ENCODE measurements at places on chromosomes 3 and 15.
A peak's percentile ranks its signal among the peaks of the same experiment; 100 is the strongest.

DNA sequence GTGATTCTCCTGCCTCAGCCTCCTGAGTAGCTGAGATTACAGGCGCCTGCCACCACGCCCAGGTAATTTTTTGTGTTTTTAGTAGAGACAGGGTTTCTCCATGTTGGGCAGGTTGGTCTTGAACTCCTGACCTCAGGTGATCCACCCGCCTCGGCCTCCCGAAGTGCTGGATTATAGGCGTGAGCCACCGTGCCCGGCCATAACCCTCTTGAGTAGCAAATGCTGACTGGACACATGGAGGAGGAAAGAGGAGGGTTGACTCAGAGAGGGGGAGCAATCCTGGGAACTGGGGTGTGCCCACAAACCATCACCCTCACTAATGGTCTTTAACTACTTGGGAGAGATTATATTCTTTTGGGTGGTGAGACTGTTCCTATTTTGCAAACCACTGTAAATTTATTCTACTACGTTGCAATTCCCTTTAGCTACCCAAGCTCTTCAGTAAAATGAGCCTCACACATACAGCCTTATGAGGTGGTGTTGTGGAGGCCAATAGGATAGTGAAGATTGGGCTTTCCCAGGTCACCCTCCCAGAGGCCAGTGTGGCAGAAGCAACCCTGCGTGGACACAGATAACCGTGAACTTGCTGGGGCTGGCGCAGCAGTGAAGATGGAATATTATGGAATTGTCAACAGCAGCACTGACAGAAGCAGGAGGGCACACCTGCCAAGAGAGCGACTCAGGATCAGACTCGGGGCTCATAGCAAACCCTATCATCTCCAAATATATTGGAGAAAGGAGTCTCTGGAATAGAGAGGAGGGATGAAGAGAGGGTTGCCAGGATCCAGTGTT lies 37.4 kb downstream of the TLNRD1 start:
- no peak for DNase-seq

- peak; percentile 1 for DNase-seq
Observed at GRCh38 chr3:17469520-17469919, 272.9 kb downstream of the TBC1D5 start.

GRCh38 chr15:61661791-61662190 lies 398.5 kb downstream of the VPS13C start:
- no peak for DNase-seq

DNA sequence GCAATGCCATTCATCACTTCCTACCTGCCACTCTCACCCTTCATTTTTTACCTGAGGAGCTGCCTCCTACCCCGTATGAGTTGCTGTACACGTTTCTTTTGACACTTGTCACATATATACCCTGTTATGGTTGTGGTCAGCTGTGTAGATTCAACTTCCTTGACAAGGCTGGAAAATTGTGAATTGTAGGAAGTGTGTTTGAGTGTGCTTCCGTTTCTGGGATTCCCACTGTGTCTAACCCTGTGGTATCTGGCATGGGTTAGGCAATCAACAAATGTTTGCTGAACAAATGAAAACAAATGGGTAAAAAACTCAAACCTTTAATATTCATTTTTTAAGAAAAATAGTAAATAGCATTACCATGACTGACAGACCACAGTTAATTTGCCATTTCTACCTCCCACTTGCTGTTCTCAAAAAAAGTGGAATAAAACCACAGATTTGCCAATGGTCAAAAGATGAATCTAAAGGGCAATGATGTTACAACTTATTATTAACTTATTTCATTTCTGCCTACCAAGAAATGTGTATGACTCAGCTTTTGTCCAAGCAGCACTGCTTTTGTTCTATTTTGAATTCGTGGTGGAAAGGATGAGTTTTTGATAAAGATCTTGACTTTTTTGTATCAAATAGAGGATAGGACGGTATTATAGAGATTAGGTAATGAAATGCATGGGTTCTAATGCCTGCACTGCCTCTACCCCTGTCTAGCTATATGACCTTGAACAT lies 404.6 kb downstream of the LPP start:
- DNase-seq = no peak

DNA sequence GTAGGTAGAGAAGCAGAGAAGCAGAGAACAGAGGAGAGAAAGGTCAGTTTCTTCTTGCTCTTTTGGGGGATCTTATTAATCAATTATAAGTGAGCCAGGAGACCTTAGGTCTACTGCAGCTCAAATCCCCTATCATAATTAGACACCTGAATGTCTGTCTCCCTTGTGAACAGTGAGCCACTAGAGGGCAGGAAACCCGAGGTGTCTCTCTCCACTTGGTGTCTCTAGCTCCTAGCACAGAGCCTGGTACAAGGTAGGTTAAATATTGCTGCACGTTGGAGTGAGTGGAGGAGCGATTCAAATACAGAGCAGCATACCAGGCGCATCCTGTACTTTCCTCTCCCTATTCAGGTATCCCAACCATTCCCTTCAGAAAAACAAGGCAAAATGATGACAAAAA lies 2.0 kb upstream of the ST8SIA2 start:
- DNase-seq = no peak

DNA sequence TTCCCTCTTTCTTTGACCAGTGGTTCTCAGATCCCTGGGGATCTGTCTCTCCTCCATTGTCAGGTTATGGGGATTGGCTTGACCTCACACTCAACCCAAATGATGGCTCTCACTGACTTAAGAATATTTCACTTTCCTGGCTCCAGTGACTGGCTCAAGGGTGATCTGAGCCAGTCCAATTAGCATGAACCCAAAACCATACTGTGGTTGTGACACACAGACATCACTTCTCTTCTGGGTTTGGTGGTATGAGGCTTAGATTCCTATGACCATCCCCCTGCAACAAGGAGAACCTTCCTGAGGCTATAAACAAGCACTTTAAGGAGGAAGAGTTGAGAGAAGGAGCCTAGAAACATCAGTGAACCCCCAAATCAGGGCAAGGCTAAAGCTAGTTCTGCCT lies 85.8 kb downstream of the KCNAB1 start:
- no peak for DNase-seq

GRCh38 chr3:129002573-129003569 lies 1.8 kb downstream of the EFCC1 start:
- DNase-seq = no peak

DNA sequence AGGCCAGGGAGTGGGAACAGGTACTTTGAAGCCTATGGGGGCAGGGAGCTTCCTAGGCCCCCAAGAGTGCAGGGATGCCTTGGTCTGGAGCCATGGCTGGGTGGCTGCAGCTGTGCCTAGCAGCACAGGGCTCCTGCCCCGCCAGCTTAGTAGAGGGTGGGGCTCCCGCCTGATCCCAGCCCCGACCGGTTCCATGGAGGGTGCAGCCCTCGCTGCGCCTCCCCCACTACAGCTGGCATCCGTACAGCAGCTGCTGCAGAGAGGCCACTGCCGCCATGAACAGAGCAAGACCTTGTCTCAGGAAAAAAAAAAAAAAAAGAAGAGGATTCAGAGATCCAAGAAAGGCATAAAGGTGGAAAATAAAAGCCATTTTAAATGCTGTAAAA lies 277.2 kb downstream of the UBE2E2 start:
- no peak for DNase-seq

DNA sequence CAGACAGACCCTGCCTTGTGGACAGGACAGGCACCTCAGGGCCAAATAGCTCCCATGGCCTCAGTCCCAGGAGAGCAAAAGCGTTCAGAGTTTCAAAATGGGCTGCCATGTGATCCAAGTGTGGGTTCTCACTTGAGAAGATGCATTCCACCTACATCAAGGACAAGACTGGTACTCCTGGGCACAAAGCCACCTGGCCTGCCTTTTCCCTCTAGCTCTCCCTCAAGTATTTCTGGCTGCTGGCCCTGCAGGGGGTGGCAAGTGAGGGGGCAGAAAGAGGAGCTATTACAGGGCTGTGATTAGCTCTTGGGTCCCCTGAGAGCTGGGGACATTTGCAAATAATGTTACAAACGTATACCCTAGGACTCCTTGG lies 6.5 kb upstream of the COL7A1 start:
- no peak for DNase-seq

- no peak for DNase-seq
Observed at GRCh38 chr3:136516095-136516494, 236.1 kb downstream of the STAG1 start.

DNA sequence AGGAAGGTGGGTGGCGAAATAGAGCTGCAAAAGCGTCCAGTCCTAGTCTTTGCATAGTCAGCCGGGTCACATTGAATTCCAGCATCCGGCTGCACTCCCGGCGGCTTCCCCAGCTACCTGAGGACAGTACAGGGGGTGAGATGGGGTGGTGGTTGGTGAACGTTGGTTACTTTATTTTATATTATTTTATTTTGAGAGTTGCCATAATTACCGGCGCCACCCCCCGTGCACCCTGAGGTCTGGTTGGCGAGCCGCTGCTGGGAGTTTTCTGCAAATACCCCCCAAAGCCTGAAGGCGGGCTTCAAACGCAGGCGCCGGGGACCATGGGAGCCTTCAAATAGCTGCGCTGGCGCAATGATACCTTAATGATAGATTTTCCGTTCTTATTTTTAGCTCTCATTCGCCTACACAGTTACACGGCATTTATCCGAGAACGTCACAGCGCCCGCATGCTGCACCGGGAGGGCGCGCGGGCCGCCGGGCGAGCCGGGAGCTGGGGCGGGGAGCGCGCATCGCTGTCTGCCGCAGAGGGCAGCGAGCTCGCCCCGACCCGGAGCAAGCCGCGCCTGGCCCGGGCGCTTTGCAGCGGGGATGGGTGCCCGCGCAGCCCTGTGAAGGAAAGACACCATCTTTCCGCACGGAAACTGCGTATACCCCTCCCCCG lies 756 bp upstream of the RASGRF1 start:
- DNase-seq = no peak

- DNase-seq = no peak
Observed at GRCh38 chr15:42402455-42403205, 43.3 kb downstream of the CAPN3 start.

DNA sequence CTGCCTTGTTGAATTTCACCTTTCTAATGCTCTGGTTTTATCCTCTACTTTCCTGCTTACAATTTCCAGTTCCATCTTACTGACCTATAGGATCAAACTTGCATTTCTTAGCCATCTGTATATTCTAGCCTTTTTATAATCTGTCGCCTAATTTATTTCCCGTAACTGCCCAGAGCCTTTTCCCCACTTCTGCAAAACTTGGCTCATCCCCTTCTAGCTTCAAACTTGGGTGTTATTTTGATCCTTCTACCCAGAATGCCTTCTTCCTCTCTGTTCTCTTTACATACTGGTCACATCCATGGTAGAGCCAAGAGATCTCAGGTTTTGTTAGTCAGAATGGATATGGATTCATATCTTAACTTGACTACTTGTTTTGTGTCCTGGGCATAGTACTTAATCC lies 2.6 kb downstream of the SACM1L start:
- DNase-seq = no peak

DNA sequence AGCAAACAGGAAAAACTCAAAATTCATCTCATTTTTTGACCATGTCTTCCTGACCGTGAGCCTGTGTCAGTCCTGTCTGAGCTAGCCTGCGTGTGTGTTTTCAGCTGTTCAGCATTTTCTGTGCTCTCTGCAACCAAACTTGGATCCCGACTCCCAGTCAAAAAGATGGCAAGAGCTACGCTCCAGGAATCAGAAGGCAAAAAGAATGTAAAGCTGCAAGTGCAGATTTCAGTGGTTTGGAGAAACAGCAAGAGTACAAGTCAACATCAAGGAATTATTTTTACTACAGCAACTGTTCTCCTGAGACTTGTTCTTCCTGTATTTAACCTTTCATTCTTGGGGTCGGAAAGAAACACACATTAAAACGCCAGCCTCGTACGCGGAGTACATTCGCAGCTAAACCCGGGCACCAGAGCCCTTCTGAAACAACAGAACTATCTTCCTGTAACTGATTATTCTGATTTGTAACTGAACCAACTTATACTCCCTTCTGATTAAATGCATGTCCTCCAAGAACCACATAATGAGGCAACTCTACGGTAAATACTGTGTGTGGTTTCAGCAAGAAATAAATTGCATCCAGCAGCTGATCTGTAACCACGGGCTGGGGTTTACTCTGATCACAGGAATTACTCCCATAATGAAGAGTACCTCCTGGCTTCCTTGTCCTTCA lies 107.4 kb downstream of the LRIG1 start:
- no peak for DNase-seq

DNA sequence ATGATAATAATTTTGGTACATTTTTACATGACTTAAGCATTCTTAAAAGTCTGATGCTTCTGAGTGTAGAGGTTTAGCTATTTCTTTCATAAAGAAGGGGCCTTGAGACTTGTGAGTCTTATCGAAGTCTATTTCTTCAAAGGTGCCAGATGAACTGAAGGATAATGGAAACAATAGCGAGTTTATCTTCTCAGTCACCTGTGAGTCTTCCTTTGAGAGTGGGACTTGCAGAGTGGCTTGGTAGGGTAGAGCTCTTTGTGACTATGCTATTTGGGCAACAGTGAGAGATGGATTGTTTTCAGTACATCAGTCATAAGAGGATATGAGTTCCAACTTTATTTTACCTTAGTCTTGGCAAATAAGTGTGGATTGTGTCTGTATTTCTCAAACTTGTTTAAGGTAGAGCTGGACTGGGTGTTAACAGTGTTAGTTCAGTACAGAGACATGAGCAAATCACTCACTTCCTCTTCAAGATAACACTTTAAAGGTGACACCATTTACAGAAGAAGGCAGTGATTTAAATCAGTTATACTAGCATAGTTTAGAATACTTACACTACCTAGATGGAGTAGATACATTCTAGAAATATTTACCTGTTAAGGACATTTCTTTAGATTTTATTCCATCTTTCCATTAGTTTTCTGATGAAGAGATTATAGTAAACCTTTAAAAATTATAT lies 3.2 kb downstream of the AKAP13 start:
- DNase-seq = no peak

DNA sequence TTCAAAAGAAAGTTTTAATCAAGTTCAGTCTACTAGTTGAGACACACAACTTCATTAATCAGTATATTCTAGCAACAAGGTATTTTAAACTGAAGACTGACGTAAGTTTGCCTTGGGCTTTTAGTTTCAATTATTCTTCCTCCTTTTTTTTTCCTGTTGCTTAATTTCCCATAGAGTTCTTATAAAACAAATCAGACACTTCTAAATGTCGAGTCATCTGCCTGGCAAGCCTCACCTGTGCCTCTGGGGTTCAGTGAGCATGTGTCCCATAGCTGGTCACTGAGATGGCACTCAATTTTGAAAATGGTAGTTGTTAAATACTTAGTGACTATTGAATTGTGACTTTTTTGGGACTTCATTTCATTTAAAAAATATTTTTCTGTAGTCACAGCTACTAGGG lies 27.4 kb downstream of the NKIRAS1 start:
- DNase-seq = no peak

GRCh38 chr3:158167737-158168557 lies 58.1 kb downstream of the RSRC1 start:
- DNase-seq = peak; percentile 40

GRCh38 chr15:73965094-73965757 lies 26.9 kb downstream of the STOML1 start:
- DNase-seq = no peak

- DNase-seq = peak; percentile 48
Observed at GRCh38 chr3:36969540-36970432, 23.1 kb downstream of the EPM2AIP1 start.

DNA sequence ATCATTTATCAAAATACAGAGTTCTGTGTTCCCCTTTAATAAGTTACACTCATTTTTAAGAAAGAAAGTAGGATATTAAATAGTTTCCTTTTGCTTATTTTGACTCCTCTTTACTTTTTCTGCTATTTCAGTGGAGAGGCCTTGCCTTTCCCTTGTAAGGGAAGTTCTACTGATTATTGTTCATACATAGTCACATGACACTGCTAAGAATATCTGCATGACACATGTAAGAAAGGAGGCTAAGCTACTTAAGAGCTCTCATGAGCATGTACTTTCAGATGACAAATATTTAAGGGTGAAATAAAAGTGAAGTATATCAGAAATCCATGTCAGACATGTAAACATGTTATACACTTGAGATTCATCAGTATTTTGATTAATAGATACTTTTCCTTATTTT lies 39.0 kb downstream of the MYRIP start:
- DNase-seq = no peak
